ENCODE measurements at places on chromosomes 12 and 14.

GRCh38 chr14:91254461-91254860, 10.0 kb upstream of the GPR68 start:
- no peak for DNase-seq

DNA sequence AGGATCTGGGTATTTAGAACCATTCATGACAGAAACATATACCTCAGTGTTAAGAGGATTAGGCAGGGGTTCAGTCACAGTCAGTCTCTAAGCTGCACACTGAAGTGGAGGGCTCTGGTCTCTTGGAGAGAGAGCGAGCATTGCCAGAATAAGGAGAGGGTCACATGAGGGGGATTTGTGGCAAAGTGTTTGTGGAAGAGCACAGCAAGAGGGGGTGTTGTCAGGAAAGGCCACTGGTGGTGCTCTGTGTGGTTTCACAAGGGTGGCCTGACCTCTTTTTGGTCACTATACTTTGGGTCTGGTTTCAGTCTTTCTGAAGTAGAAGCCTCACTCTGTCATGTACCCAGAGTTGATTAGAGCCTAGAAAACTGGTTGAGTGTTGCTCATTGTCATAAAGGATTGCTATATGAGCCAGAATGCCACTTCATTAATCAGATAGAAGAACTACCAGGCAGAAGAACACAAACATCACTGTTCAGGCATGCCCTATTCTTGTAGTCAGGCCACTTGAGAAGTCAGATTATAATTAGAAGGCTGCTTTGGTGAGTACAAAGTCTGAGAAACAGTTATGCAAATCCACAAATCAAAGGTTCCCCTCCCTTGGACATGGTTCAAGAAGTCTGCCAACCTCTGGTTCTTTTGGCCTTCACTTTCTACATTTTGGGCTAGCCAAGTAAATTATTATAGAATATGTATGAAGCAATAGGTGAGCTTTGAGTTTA, 8.4 kb downstream of the TMEM19 start:
- peak; percentile 38 for DNase-seq

GRCh38 chr12:49086116-49086515, 8.5 kb downstream of the DHH start:
- no peak for DNase-seq

- DNase-seq = peak; percentile 82
These were observed at the start of gene SDSL for GRCh38 chr12:113422030-113422885. Gene SDSL, plus strand, starts transcription at chr12:113422380. Its CDS starts 5,603 bp downstream, at chr12:113427983.

DNA sequence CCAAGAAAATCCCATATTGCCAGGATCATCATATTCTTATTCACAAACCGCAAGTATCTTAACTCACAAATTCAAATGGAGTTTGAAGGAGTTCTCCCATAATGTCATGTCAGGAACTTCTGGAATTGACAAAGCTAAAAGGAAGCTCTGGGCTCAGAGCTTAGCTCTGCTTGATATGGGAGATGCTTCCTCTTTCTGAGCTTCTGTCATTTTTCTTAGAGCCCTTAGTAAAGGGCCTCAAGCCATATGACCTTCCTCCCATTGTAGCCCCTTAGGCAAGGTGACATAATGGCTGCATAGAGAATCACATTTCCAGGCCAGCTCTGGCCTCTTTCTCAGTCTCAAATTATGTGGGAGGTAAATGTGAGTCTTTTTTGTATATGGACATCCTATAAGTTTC, 40.9 kb downstream of the SLC4A8 start:
- DNase-seq = no peak

- no peak for DNase-seq
These were observed 406 bp downstream of the IL23A start for GRCh38 chr12:56339158-56339422.

GRCh38 chr12:125882141-125882540, 816.9 kb downstream of the AACS start:
- DNase-seq = no peak

DNA sequence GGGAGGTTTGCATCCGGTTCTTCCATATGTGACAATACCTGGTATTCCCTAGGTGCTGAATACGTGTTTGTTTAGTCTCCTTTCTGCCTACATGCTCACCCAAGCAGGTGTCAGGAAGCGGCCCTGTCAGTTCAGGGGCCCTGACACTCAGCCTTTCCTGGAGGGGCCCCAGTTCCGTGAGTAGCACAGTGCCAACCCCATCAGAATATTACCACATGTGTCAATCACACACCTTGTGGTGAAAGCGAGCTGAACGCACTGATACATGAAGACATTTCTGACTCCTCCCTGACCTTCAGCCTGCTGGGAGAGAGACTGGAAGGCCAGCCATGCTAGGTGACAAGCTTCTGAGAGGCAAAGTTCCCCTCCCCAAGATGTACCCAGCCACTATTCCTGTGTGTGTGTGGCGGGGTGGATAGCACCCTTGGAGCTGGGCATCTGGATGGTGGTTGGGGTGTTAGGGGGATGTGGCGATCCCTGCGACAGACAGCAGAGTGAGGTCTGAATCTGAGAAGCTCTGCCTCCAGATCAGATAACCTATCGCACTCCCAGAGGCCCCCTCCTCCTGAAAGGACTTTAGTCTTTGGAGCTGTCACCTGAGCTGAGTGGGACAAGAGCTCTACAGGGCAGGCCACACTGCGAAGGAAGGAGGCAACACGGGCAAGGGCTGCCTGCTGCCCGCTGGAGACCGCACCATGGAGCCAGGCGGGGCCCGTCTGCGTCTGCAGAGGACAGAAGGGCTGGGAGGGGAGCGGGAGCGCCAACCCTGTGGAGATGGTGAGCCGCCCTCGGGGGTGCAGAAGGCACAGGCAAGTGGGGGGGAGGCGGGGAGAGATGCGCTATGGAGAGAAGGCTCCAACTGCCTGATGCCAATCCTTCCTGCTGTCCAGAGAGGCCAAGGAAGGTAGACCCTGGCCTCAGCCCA, at the start of gene SOAT2:
Gene SOAT2 (plus strand): TSS at position 604 of the 925 bp plus-strand sequence. CDS start 92 bp downstream, at position 696.
- DNase-seq = no peak

DNA sequence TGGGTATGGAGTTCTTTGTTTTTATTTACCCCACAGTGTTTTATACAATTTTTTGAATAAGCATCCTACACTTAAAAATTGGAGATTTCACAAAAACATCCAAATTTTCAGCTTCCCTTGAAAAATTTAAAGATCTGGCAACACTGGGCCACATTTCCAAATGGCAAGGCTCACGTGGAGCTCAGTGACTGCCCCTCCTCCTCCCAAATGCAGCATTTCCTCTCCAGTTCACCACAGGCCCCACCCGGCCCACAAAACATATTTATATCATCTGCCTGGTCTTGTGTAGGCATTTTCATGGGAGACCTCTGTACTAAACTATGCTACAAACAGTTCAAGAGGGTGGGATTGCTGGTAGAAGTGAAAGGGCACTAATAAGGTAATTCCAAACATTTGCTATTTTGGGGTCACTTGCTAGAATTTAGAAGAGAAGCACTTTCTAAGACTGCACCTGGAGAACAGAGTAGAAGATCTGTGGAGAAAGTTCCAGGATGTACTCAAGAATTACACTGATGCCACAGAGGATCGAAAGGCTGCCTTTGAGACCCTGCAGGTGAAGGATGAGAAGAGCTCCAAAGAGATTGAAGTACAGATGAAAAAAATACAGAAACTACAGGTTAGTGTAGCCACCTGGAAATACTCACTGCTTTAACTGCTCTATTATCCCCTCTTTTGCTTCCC, 7.3 kb downstream of the FKBP11 start:
- DNase-seq = no peak

GRCh38 chr14:64266239-64266638, 27.9 kb downstream of the ESR2 start:
- DNase-seq = peak; percentile 15

DNA sequence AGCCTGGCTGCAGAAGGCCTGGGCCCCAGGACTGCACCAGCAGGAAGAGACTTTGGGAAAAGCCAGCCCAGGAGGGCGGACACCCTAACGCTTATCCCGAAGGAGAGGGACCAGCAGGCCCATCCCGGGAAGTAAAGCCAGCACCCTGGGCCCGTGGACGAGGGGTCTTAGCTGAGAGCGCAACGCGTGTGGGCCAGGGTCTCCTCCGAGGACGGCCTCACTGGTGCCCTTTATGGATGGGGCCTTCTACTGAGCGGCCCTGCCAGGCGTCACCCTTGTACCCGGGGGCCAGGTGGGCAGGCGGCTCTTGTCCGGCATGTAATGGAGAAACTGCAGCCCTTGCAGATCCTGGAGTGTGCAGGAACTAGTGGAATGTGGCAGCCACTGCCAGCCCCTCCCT, 14.1 kb downstream of the TEDC1 start:
- DNase-seq = no peak

DNA sequence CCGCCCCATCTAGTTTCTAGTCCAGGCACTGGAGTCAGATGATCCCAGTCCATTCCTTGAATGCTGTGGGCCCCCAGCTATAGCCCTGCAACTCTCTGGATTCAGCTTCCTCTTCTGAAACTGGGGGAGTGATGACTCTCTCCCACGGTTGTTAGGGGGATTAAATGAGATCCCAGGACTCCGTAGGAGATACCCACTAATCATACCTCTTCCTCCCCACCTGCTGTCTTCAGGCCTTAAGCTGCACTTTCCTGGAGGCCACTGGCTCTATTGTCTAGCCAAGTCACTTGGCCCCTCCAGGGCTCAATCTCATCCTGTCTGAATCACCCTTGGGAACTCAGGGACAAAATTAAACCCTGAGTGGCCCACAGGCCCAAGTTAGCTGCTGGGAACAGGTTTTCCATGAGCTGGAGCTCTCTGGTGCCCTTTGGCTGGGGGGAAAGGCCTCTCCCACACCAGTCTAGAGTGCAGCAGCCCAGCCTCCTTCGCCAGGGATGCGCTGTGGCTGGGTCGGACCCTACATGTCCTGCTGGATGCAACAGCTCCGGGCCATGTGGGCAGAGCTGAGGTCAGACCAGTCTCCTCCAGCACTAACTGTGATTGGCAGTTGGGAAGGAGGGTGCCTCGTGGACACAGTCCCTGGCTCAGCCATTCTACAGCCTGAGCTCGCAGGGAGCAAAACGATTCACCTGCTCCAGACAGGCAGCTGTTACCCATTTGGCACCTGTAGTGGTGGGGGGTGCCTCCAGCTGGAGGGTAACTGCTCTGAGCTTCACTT, 6.0 kb upstream of the ASB2 start:
- DNase-seq = no peak

GRCh38 chr14:80584744-80585505, 356.6 kb downstream of the CEP128 start:
- peak; percentile 23 for DNase-seq

DNA sequence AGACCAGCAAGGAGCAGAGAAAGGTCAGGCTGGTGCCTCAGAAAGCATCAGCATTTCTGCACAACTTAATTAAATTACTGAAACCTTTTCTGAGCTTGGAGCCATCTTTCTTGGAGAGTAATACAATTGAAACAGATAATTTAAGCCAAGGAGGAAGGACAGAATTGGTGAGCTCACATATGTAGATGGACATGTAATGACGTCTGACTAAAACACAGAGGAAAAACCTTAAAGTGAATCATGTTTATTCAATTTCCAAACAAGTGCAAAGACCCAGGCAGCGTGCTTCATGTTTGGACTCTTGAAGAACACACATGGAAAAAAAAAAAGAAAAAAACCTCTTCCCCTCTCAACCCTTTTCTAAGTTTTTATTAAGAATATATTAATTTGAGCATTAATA, 19.0 kb downstream of the SUSD6 start:
- DNase-seq = no peak

DNA sequence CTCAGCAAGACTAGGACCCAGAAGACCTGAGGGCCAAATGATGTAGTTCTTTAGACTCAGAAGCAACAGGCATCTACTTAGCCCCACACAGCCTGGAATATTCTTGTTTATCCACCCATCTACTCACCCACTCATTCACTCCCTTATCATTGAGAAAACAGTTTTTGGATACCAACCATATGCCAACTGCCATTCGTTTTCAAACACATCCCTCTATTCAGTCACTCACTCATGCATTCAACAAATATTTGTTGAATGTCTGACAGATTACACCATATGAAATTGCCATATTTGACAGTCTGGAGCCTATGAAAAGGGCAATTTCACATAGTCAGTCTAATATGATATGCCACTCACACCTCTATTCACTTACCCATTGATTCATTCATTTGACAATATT, 103.2 kb downstream of the NT5DC3 start:
- DNase-seq = no peak

DNA sequence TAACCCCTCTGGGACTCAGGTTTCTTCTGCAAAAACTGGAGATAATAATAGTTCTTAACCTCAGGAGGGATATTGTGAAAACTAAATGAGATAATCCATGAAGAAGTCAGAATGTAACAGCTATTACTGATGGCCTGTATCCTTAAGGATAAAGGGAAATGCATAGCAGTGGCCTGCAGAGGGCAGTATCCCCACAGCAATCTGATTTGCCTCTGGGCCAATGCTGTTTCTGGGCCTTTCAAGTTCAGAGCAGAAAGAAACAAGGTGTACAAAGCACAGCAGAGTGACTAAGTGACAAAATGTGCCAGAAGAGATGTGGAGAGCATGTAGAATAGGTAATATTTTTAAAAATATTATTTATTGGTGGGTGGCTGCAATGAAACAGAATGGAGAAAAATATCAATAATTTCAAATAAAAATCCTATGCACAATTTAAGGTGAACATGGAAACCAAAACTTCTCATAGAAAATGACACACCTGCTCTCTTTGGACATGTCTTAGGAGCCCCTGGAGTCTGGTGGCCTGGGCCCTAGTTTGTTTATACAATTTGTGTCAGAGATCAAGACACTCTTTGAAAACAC, 90.3 kb downstream of the C12orf75 start:
- peak; percentile 81 for DNase-seq

GRCh38 chr12:66188584-66189485, at the start of gene IRAK3:
Gene IRAK3, plus strand, starts transcription at chr12:66189214. Its CDS starts 86 bp downstream, at chr12:66189300.
- no peak for DNase-seq

- no peak for DNase-seq
These were observed 114.4 kb upstream of the OVCH1 start for GRCh38 chr12:29611906-29612305.

DNA sequence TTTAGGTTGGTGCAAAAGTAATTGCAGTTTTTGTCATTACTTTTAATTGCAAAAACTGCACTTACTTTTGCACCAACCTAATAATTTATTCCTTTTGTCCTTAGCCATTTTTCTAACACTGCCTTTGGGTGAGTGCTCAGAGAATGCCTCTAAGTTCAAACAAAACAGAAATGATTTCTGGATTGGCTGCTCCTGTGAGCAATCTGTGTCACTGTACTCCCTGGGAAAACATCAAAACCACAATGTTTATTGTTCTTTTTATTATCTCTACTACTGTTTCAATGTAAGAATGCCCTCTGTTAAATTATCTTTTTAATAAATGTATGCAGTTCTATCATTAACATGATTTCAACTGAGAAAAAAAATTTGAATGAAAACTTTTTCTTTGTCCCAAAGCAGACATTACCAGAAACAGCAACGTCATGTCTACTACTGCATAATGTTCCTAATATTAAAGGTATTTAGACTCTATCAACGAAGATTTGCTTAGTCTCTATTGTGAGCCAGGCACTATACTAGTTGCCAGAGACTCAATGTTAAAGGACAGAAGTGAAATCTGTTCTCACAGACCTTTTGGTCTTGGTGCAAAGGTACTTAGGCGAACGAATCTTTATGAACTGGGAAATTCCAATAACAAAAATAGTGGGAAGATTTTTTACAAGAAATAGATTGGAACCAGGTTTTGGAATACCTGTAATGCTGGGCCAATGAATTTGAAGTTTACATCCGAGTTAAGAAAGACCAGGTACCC, 6.2 kb downstream of the SLC41A2 start:
- peak; percentile 34 for DNase-seq
